ENCODE measurements at places on chromosomes 5 and 9. TPM values are rescaled to one million over a fixed set of nuclear protein-coding genes. Genes with fewer than 3 reads are reported as not detected.

Gene PBX3
- 48.6 TPM for total RNA-seq

DNA sequence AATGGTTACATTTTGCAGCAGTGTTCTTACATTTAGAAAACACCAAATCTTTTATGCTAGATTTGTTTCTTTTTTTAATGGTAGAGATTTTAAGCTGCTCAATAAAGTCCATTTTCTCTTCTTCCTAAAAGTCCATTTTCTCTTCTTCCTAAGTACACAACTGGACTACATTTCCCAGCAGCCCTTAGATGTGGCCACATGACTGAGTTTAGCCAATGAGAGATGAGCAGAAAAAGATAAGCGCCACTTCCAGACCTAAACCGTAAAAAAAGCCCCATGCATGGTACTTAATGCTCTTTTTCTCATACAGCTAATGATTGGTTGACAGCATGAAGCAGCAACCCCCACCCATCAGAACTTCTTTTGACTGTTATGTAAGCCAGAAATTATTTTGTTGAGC is 206.7 kb downstream of the FAM114A2 start:
- DNase-seq: no peak

Gene BAAT
- total RNA-seq: 1.0 TPM

Gene PITX1
- total RNA-seq: not detected

Gene OSMR
- 85.6 TPM for total RNA-seq

DNA sequence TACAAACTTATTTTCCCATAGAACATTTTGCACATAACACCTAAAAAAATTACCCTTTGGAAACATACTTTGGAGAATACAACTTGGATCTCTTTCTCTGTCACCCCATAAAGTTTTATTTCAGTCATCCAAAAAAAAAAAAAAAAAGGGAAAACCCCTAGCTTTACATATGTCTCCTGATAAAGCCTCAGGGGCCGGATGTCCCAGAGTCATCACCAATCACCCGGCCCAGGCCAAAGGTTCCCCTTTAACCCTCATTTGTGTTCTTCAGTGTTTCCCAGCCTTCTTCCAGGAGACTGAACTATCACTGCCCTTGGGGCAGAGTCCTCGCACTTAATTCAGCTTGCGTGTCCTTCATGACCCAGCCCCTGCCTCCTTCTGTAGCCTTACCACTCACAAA is 28.8 kb downstream of the ANXA6 start:
- no peak for DNase-seq

DNA sequence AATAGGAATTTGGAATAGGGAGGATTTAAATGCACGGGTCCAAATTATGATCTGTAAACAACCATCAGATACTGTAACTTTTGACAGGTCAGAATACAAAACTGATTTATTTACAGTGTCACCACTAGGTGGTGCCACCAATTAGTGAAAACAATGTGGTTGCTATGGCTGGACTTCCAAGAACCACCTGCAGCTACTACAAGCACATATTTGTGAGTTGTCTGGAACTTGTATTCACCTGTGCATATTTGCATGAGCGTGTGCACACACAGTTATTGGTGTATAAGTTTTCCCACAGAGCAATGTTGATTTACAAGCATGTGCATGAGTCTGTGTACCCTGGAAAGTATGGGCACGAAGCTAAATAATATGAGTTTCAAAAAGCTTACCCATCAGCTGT is 3.0 kb upstream of the HRCT1 start:
- no peak for DNase-seq

GRCh38 chr9:130500340-130501180 is 55.8 kb downstream of the ASS1 start:
- no peak for DNase-seq
